Activated T-helper 17 cell treated with anti-CD3 and anti-CD28 coated beads, Interleukin-2, amount 50 U/mL, for 72 hours (primary cell): ENCODE measurements at places on chromosomes 6 and 20.

- no peak for ATAC-seq
These were observed 9.1 kb upstream of the TLDC2 start for GRCh38 chr20:36866681-36867495.

GRCh38 chr20:48187851-48188250 is 402.6 kb upstream of the SULF2 start:
- no peak for ATAC-seq

DNA sequence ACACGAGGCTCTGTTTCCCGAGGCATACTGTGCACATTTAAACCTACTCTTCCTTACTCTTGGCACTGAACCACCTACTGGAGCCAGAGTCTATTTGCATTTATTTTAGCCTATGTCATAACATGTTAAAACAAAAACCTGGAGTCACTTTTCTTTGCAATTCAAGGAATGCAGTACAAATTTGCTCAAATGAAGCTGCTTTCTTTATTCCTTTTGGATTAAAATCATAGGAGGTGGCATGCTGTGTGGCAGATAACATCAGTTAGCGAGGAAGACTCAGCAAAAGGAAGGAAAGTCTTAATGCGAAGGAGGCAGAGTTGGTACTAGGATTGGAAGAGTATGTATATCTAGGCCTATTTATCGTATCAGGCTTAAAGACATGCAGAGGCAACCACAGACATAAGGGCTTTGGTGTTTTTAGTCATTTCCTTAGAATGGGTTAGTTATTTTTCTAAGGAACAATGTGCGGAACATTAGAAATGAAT is 92.9 kb downstream of the SAMD3 start:
- ATAC-seq: no peak

DNA sequence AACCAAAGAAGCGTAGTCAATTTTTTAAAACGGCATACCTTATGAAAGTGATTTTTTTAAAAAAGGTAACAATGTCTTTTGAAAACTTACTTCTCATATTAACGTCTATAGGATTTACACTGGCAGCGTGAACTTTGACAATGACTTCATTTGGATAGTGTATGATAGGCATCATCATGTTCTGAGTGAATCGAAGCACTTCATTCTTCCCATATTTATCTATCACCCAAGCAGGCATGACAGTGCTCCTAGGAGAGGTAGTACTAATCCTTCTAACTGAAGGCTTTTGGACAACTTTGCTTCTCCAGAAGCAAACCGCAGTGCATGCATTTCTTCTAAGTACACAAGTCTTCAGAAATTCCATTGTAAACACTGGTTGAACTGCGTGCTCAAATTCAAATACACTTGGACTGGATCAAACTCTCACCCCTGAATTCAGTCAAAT is 618 bp downstream of the RTN4IP1 start:
- ATAC-seq: peak; percentile 36

DNA sequence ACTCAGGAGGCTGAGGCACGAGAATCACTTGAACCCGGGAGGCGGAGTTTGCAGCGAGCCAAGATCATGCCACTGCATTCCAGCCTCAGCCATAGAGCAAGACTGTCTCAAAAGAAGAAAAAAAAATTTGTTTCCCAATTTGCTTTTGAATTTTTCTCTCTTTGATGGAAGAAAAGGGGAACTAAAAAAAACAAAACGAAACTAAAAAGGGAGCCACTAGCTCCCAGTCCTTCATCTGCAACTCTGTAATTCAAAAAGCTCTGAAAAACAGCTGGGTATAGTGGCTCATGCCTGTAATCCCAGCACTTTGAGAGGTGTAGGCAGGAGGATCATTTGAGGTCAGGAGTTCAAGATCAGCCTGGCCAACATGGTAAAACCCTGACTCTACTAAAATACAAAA is 9.5 kb downstream of the OVOL2 start:
- no peak for ATAC-seq

GRCh38 chr6:149723771-149724417 is 6.0 kb upstream of the LATS1 start:
- peak; percentile 92 for ATAC-seq

DNA sequence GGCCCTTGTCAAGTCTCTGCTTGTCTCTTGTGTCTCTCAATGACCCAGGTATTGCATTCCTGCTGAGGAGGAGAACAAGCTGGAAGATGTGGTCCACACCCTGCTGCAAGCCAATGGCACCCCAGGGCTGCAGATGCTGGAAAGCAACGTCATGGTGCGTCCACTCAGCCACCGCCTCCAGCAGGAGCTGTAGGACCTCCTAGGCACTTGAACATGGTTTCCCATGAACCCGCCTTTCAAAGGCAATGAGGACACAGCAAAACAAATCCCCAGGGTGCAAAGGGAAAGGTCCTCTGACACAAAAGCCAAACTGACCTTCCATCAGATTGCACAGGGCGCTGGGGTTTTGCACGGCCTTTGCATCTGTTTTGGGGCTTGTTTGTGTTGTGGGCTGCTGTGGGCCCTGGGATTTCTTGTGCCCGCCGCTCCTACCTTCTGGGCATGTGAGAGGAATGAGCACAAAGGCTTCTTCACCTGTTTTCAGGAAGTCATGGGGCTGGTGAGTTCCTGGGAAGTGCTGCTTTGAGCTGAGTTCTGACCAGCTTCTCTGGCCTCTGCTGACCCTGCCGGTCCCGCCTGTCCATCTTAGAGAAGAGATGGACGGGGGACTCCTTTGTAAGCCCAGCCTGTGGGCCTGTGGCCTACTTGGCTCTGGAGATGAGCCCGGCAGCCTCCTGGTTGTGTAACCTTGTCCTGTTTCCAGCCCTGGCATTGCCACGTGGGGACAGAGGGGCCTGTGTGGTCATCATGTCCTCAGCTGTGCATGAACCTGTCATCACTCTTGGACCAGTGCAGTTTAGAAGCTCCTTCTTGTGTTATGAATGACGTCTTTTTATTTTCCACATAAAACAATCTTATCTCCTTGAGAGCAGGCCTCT is 151.3 kb downstream of the DTNBP1 start:
- no peak for ATAC-seq

- no peak for ATAC-seq
These were observed 22.2 kb upstream of the VAPB start for GRCh38 chr20:58366866-58367265.

DNA sequence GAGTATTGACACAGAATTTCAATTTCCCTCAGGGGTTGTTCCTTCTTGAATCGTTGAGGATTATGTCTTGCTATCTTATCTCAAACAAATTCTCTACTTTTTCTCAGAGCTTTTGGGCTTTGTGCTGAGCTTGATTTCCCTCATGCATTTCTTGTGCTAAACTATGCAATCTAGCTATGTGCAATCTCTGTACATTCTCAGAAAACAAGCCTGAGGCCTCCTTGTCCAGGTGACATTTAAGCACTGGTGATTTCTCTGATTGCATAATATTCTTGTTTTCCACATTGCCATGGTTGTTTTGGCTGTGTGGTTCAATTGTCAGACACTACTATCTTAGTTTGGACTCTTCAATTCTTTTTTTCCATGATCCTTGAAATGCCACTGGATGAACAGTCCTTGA is 81.2 kb upstream of the MAN1A1 start:
- no peak for ATAC-seq

GRCh38 chr6:81962198-81962597 is 209.7 kb upstream of the TENT5A start:
- ATAC-seq: no peak

DNA sequence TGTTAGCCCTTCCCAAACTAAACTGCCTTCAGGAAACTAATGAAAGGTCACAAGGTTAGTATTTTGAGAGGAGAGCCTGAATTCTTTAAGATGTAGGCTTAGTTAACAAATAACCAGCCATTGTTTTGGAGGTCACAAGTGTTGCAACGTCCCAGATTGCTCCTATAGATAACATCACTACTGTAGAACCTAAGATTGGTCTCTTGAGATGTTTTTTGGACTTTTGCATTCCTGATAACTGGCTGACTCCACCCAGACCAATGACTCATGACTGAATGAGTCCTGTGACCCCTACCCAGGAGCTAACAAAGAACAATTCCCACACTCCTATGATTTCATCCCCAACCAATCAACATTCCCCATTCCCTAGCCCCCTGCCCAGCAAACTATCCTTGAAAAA is 178.8 kb downstream of the SCP2D1 start:
- no peak for ATAC-seq

DNA sequence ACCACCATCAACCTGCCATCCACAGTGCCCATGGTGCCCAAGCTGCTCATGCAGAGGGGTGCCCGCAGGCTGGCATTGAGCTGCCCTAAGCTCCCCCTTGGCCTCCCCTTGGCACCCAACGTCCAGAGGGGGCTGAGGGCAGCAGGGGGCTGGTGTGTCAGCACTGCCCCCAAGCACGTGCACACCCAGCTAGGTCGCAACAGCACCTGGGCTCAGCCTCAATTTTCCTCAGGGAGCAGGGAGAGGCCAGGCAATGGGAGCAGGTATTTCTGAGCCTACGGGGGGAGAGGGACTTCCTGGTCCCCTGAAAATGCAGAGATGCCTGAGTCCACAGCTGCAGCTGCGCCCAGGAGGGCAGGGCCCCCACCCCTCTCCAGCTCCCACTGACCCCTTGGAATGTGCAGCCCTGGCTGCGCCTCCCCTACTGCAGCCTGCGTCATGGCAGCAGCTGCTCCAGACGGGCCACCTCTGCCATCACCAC is 204.2 kb downstream of the ANKRD60 start:
- no peak for ATAC-seq

GRCh38 chr6:37845026-37845911 is 25.7 kb downstream of the ZFAND3 start:
- ATAC-seq: no peak

DNA sequence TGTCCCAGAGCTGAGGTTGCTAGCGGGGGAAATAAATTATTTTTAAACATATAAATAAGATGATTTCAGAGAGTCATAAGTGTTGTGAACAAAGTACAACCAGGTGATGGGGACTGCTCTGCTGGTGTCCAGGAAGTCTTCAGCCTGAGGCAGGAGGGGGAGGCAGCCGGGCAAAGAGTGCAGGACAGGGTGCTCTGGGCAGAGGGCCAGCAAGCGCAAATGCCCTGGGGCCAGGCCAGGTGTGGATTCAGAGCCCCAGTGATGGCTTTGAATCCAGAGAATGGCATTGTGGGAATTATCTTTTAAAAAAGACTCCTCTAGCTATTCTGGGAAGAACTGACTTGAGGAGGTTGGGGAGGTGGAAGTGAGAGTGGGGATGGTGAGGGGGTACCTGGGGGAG is 1.6 kb downstream of the CLPSL1 start:
- ATAC-seq: no peak

- ATAC-seq: no peak
These were observed 5.3 kb downstream of the KCNK5 start for GRCh38 chr6:39224011-39224410.

- ATAC-seq: no peak
These were observed 427.4 kb downstream of the UTRN start for GRCh38 chr6:144712541-144712940.

DNA sequence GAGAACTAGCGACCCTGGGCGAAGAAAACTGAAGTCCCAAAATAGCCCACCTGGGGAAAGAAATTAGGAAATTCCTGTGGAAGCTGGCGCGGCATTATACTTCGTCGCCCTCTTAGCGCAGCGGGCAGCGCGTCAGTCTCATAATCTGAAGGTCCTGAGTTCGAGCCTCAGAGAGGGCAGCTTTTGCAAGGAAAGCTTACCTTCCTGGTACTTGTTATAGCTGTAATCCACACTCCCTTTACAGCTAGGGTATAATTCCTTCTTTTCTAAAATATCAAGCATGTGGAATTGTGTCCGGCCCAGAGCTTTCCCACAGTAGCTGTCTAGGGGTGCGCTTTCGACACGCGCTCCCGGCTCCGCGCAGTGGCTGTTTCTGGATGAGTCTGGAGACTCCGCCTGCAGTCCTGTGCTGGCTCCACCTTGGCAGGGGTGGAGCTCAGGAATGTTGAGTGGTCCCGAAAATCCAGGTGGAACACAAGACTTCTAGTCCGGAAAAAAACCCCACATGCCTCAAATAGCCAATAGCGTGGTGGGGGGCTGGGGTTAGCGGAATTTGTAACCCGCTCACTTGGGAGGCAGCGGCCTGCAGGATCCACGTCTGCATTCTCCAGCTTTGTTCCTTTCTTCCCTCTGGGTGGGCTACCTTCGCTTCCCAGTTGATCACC is 83.7 kb upstream of the ZNF322 start:
- no peak for ATAC-seq

DNA sequence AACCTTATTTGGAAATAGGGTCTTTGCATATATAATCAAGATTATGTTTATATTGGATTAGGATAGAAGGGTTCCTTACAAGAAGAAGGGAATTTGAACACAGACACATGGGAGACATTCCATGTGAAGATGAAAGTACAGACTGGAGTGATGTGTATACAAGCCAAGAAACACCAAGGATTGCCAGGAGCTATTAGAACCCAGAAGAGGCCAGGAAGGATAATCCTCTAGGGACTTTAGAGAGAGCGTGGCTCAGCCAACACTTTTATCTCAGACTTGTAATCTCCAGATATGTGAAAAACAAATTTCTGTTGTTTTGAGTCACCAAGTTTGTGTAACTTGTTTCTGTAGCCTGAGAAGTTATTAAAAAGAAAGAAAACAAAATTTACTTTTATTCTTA is 1173.9 kb upstream of the CITED2 start:
- no peak for ATAC-seq

- ATAC-seq: no peak
These were observed 267.2 kb upstream of the TCF21 start for GRCh38 chr6:133621751-133622150.

- ATAC-seq: no peak
These were observed 504.5 kb downstream of the CD83 start for GRCh38 chr6:14622085-14622484.

DNA sequence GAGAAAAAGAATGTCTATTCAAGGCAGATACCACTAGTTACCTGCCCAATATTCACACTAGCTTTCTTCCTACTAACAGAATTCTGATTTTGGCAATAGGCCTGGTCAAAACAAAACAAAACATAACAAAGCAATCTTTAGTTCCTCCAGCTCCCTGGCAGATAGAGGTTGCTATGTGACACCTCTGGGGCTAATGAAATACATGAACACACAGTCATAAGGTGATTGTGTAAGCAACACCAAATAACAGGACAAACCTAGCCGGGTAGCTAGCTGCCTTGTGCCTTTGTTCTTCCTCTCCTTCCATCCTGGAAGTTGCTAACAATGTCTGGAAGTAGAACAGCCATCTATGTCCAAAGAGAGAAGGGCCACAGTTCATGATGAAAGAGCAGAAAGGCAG is 6.0 kb upstream of the HMGN3 start:
- no peak for ATAC-seq

DNA sequence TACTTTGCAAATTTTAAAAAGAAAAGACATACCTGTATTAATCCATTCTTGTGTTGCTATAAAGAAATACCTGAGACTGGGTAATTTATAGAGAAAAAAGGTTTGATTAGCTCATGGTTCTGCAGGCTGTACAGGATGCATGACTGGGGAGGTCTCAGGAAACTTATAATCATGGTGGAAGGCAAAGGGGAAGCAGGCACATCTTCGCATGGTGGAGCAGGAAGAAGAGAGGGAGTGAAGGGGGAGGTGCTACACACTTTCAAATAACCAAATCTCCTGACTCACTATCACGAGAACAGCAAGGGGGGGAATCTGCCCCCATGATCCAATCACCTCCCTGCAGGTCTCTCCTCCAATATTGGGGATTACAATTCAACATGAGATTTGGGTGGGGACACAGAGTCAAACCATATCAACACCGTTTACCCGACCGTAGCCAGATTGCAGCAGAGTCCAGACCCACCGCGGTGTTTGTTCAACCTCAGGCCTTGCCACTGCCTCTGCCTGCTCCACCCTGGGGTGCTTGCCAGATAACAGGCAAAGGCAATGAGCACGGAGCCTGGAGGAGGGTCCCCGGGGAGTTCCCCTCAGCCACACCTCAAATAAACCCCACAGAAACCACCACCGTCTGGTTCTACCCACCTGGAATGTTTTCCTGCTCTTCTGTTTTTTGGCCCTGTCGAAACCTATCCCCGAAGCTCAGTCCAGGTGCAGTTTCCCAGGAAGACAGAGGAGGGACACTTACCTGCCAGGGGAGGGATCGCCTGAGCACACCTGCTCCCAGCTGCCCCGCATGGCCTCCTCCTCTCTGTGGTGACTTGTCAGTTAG is 142.2 kb upstream of the AFDN start:
- ATAC-seq: no peak
